ENCODE measurements at places on chromosomes 2 and 18.

DNA sequence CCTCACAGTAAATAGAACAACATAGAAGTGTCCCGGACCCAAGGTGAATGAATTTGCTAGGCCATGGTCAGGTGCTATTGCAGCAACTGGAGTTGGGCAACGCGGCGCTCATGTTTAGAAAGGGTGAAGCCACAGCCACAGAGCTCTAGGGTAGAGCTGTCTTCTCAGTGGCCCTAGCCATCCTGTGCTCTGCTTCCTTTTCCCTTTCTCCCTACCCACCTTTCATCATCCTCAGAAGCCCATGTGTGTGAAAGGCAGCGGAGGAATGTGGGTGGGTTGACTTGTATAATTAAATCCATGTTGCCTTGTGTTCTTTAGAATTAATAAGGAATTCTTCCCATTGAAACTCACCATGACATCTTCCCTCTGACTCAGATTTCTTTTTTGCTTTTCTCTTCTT lies 336.7 kb downstream of the OSR1 start:
- DNase-seq: no peak

- DNase-seq: no peak
These were observed 138.5 kb downstream of the DYM start for GRCh38 chr18:49321797-49322461.

DNA sequence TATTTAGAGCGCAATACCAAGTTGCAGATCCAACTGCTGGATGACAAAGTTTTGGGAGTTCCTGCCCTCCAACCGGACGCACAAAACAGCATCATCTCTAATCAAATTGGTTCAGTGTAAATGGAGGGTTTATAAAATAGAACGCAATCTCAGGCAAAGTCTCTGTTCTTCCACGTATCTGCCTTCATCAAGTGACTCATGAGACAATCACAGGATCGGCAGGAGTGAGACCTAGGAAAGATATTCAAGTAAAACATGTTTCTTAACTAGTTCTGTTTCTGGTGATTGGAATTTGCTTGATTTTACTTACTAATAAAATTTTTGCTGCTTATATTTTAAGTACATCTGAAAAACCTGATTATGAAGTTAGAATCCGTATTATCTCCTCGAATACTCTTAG lies 7.6 kb downstream of the FZD5 start:
- DNase-seq: no peak

DNA sequence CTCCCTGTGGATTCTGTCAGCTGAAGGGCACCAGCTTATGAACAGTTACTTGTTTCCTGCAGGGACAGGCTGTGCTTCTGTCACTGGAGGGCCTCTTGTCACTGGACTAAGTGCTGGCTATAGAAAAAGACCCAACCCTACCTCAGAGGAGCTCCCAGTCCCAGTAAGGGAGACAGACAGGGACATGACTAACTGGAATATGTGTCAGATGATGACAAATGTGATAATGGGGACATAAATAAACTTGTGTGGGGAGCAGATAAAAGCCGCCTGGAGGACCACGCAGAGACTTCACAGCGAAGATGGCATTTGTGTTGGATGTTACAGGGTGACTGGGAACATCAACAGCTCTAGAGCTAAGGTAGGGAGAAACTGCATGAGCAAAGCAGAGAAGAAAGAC lies 95.0 kb downstream of the MAPRE2 start:
- no peak for DNase-seq

DNA sequence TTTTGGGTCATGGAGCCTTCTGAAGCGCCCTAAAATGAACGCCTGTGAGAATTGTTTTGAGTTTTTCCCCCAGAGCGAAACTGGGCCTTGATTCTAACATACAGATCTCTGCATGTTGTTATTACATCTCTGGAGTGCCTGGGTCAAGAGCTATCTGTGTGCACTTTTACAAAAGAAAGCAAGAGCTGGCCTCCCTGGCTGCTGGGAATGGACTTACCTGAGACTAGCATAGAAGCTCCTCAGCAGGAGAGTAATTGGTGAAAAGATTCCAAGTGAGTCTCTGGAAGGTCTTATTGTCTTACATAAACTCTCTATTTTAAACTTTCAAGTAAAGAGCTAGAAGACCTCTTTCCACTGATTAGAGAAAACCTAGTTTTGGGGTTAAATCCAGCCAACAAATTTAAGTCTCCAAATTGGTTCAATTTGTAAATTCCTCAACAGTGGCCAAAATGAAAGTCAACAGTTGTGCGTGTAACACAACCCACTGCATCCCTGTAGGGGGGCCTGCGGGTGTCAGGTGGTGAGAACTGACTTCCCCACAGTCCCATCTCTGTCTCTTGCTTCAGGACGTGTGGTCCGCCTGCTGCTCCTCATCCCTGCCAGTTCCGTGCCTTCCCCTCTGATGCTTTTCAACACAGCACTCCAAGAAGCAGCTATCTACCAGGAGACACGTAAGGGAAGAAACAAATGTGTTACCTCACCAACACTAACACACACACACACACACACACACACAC lies 206.1 kb downstream of the SH3BP4 start:
- DNase-seq: no peak

DNA sequence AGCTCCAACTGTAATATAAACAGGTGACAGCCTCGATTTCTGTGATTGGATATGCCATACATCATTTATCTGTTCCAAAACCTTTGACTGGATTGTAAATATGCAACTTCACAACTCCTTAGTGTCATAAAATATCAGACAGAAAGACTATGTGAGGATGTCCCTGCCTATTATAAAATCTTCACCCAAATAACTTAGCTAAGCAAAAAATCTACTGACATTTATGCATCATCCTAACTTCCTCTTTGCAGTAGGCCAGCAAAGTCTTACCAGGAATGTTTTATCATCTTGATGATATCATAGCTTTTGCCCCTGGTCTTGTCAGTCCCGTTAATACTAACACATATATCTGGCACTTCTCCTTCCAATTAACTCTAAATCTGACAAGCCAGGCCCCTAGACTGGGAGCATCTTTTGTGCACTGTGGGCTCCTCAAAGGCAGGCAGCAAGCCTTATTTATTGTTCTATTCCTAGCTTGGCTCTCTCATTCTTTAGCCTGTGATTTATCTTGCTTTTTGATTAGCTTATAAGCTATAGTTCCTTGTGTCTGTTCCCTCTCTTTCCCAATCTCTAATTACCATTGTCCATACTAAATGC lies 356.5 kb upstream of the HNMT start:
- no peak for DNase-seq

GRCh38 chr2:231348704-231349373 lies 46.7 kb upstream of the B3GNT7 start:
- DNase-seq: no peak

DNA sequence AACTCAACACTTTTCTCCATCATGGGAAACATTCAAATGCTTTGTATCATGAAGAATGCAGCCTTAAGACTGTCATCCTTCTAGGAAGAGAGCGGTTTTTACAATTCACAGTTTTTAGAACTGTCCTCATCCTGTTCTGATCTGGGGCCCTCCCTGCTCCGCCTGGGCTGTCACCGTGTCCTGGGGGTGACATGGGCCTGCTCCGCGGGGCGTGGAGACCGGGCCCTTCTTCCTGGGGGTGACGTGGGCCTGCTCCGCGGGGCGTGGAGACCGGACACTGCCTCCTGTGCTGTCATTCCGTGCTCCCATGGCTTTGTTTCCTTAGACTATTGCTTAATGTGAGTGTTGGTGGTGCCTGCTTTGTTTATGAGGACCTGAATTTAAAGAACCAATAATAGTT lies 122.8 kb downstream of the TMEM18 start:
- DNase-seq: no peak

- DNase-seq: no peak
These were observed 2.9 kb downstream of the STON1 start for GRCh38 chr2:48532824-48533223.

DNA sequence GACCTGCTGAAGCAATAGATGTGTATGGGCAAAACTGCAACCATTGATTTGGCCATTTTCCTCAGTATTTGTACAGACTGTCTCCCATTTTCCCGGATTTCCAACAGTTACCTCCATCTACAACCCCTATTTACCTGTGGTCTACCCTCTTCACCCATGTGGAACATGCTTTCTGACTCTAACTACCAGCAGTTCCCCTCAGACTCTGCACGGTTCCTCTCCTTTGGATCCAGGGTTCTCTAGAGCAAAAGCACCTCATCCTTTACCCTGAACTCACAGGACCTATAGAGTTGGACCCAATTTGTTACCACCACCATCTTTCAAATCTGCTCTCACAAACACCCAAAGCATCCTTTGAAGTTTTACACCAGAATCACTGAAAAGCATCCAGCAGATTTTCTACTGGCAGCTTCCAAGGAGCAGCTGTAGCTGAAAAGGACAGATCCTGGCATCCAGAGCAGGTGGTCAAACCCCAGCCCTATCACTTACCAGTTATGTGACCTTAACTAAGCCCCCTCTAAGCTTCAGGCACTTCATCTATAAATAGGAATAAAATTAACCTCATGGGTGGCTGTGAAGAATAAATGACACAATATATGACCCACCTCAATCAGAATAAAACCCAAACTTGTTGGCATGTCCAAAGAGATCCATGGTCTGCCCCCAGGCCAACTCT lies 15.3 kb downstream of the CYTIP start:
- no peak for DNase-seq
